ENCODE measurements at places on chromosomes 6 and 20. TPM values are rescaled to one million over a fixed set of nuclear protein-coding genes. Genes with fewer than 3 reads are reported as not detected.

- no peak for DNase-seq
Measured at GRCh38 chr20:17641520-17641964, 40.5 kb downstream of the RRBP1 start.

DNA sequence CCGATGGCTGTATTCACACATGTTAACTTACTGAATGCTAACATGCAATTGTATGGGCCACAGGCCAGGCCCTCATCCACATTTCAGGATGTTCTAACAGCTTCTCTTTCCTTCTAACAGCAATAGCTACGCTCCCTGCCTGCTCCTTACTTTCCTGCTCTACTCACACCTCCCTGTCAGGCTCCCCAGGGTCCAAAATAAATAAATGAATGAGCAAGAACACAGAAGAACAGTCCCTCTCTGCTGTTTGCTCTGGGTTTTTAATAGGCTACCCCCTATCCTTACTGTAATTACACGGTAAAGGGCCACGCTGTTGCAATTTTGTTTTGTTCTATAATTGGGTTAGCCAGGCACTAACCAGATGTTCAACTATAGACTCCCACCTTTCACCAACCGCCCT lies 135.6 kb downstream of the GMDS start:
- no peak for DNase-seq

The RPS18 gene
- 3,033 TPM for total RNA-seq

The GRIK2 gene
- 32.3 TPM for total RNA-seq

The APMAP gene
- total RNA-seq: 41.7 TPM

All from urinary bladder (tissue), 4 donors.